ENCODE measurements at places on chromosomes 7 and 10.
A peak's percentile ranks its signal among the peaks of the same experiment; 100 is the strongest.

GRCh38 chr10:27454837-27455236 lies 49.3 kb upstream of the RAB18 start:
- DNase-seq: no peak

DNA sequence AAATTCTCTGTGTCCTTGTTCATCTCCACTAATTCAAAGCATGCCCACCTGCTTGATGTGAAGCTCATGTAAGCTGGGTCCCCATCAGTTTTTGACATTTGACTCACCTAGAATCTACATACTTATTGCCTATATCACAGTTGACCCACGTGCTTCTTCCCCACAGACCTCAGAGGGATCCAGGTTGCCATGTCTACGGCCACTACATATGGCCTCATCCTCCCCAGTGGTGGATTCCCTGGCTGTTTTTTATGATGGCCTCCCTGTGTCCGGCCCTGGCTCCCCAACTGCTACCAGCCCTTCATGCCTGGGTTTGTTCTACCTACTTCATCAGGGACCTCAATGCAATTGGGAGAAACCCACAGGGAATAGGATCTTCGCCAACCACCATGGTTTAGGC lies 187.4 kb upstream of the GDF10 start:
- DNase-seq: no peak

GRCh38 chr7:103951311-103951710 lies 38.1 kb downstream of the RELN start:
- no peak for DNase-seq

GRCh38 chr10:63103971-63104409 lies 29.1 kb upstream of the NRBF2 start:
- peak; percentile 14 for DNase-seq

- no peak for DNase-seq
Measured at GRCh38 chr7:127854383-127854782, 176.9 kb downstream of the LRRC4 start.

DNA sequence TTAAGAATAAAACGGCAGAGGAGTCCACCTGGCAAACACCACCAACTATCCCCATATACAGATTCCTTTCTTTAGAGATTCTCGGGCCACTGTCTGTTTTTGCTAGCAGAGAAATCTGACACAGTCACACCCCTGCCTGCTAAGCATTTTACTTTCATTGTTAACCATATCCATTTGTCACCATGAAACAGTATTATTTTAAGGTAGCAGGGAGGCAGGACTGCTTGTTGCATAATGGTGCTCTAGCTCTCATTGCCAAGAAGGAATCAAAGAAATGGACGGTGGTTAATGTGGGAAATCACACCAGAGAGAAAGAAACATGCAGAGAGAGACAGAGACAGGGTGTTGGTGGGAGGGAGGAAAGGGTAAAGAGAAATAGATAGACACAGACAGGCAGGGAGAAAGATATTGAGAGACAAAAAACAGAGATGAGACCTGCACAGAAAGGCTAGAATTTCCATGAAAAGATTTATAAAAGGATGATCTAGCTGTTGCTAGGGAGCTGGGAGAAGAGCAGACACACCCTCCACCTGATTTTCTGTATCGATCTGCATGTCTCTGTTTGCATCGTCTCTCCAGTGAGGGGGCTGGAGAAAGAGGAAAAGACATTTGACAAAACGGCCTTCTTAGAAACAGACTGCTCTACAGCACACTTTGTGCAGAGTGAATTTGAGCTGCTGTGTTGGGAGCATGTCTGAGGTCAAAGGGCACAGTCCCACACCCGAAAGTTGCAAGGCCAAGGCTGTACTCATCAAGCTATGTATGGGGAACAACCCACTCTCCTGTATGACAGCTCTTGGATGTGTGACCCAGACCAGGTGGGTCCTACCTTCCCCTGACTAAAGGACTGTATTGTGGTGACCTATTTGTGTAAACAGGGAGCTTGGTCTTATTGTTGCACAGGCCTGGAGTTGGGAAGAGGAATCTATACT lies 303.1 kb downstream of the FZD1 start:
- DNase-seq: no peak

DNA sequence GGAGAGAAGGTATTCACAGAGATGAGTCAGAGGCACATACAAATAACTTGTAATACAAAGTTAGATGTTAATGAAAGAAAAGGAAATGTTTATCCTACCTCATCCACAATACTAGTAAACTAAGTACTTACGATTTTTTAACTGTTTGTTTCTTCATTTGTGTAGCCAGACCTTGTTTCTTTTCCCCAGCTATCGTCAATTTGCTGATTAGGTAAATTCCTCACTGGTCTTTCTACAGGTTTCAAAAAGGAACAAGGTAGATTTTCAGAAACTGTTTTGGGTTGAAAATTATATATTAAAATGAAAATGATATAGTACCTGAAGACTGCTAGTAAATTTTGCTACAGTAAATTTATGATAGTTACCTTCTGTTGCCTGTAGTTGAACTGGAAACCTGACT lies 56.6 kb downstream of the PON1 start:
- DNase-seq: no peak

GRCh38 chr7:100874300-100874576 lies 665 bp upstream of the SRRT start:
- no peak for DNase-seq

GRCh38 chr7:72435366-72435765 lies 23.2 kb upstream of the CALN1 start:
- DNase-seq: no peak

GRCh38 chr10:71504168-71504567 lies 107.4 kb downstream of the CDH23 start:
- DNase-seq: peak; percentile 39

DNA sequence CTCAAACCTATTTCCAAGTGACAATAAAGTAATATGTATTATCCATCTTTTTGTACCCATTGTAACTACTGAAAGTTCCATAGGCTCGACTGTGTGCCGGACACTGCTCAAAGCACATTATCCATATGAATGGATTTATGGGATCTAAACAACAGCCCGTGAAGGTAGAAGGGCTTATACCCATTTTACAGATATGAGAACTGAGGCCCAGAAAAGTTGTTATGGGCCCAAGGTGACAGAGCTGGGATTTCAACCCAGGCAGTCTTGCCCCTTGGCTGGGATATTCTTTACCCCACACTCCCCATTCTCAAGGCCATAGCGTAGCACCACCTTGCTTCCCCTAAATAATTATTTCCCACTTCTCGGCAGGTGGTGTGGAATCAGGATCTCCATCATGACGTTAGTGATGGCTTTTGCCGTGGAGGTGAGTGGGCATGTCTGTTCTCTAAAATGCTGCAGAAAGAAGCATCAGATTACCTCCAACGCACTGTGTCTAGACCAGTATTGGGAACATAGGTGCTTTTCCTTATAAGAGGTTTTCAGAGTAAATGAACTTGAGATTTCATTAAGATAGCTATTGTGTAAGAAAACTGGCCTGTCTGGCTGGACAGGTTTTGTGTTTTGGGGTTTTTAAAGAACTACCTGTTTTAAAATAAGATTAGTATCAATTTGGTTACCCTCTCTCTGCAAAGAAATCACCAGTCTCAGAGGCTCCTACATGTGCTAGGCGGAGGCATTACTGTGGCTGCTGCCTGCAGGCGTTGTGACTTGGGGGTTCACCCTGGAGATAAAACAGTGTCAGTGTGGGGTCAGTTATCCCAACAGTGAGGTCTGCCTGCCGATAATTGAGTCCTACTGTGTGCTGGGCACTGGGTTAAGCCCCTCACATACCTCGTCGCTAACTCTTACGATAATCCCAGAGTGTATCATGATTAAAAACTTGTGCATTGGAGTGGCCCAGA lies 85.1 kb upstream of the SDK1 start:
- no peak for DNase-seq

- peak; percentile 53 for DNase-seq
Measured at GRCh38 chr7:28389504-28390395, 22.6 kb upstream of the CREB5 start.

DNA sequence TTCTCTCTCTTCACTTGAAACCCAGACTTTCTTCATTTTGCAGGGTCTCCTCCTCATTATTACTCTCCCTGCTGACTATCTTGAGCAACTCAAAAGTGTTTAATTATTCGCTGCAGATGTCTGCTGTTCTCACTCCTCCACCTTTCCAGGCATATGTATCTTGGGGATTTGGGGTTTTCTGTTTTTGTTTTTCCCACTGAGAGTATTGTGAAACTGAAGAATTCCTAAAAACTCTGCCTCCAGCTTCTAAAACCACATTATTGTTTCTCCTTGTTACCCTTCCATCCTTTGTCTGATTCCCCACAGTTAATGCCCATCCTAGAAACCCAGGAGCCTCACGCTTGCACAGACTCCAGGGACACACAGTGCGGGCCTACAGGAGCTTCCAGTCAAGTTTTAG lies 51.3 kb downstream of the WNT2 start:
- DNase-seq: no peak

DNA sequence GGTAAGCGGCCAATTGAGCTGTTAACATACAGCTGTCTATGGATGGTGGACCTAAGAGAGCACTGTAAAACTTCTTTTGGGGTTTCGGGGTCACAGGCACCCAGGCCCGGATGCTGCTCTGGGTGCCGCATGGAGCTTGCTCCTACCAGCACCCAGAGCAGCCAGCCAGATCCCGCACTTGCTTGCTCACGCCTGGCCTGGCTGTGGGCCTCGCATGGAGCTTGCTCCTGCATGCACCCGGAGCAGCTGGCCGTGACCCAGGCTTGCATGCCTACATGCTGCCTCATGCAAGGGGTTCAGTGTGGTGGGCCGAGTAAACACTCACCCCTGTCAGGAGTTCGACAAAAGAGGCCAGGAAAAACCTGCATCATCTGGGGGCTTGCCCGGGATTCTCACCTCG lies 896.9 kb downstream of the SORCS1 start:
- no peak for DNase-seq

Measured in MV-4-11 (cell line).